ENCODE measurements at places on chromosomes 12 and 14.

DNA sequence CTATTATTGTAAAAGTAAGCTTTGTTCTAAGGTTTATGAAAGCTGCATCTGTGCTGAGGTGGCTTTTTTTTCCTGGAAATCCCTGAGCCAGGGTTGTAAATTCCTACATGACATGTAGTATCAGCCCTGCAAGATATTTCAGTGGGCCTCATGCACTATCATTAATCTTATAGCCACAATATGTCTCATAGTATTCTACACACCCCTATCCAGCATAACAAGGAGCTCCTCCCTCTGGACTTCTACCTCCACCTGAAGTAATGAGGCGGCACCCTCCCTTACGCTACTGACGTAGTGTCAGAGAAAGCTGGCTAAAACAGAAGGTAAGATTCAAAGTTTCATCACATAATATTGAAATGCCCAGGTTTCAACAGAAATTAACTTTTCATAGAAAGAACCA is 35.5 kb downstream of the SLC5A8 start:
- peak; percentile 31 for DNase-seq

GRCh38 chr12:49827051-49827400 is 1.2 kb downstream of the NCKAP5L start:
- DNase-seq, result no peak

GRCh38 chr14:74697011-74697410 is 15.9 kb downstream of the AREL1 start:
- DNase-seq, result no peak

GRCh38 chr14:69750495-69750894 is 16.4 kb upstream of the SRSF5 start:
- no peak for DNase-seq

DNA sequence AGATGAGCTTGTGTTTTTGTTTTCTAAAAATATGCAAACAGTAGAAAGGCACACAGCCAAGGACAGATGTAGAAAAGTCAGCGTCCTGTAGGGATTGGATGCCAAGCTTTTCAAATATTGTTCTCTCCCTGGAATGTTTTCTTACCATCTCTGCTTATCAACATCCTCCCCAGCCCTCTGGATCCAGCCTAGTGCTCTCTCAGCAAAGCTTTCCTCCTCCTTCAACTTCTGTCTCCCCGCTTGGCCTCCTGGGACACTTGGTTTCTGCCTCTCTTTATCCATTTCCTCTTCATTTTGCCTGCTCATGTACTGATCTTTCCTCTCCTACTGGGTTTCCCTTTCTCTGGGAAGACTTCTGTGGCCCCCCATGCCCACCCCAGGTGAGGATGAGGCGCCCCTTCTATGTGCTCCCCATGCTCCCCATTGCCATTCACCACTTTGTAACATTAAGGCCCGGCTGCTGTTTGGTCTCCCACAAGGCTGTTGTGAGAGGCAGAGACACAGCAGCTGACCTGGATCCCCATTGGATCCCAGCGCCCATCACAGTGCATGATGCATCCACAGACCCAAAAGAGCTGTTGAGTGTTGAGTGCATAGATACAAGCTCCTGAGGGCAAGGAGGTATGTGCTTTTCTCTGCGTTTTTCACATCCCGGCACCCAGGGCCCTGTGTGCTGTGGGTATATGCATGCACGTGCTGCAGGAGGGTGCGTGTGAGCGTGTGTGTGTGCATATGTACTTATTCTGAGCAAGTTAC is 38.2 kb downstream of the EVL start:
- DNase-seq, result no peak
